NCI-H1092 (cell line): ENCODE measurements at places on chromosomes 7 and 10.

DNA sequence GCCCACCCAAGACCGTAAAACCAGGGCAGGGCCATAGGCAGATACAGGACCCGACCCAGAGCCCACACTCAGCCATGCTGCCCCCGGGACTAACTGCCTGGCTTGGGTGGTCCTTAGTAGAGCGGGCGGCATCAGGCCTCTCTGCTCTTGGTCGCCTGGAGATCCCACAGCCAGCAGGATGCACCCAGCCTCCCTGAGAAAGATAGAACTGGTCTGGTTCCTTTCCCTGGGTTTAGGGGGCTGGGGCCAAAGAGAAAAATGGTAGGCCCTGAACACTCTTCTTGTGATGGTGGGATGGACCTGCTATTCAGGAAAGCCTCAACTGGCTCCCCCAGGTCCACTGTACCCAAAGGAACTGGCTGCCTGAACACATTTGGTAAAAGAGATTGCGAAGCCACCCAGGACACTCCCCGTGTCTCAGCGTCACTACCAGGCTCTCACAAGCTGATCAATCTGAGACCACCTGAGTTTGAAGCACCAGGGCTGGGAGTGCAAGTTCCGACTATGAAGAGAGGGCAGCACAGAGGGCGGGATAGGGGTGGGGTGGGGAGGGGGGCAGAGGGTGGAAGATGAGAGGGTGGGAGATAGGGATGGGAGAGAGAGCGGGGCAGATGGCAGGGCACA lies 591.5 kb downstream of the DNAJB6 start:
- DNase-seq, result no peak

- DNase-seq, result no peak
Measured at GRCh38 chr10:28217848-28218247, 85.0 kb downstream of the MPP7 start.

DNA sequence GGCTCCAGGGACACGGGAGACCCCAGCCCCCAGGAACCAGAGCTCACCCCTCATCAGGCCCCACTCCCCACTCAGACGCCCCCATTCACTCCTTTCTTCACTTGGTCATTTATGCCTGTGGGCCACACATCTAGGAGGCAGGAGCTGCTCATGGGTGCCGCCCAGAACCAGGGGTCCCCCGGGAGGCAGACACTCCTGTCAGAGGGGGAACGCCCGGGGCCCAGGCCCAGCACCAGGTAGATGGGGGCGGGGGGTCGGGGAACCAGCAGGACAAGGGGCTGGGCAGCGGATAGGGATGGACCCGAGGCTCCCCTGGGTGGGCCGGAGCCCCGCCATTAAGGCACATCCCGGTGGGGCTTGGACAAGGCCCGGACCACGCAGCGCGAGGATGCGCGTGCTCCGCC lies 11.8 kb downstream of the CALY start:
- no peak for DNase-seq

GRCh38 chr10:34955391-34955790 lies 134.8 kb downstream of the CUL2 start:
- DNase-seq, result no peak

DNA sequence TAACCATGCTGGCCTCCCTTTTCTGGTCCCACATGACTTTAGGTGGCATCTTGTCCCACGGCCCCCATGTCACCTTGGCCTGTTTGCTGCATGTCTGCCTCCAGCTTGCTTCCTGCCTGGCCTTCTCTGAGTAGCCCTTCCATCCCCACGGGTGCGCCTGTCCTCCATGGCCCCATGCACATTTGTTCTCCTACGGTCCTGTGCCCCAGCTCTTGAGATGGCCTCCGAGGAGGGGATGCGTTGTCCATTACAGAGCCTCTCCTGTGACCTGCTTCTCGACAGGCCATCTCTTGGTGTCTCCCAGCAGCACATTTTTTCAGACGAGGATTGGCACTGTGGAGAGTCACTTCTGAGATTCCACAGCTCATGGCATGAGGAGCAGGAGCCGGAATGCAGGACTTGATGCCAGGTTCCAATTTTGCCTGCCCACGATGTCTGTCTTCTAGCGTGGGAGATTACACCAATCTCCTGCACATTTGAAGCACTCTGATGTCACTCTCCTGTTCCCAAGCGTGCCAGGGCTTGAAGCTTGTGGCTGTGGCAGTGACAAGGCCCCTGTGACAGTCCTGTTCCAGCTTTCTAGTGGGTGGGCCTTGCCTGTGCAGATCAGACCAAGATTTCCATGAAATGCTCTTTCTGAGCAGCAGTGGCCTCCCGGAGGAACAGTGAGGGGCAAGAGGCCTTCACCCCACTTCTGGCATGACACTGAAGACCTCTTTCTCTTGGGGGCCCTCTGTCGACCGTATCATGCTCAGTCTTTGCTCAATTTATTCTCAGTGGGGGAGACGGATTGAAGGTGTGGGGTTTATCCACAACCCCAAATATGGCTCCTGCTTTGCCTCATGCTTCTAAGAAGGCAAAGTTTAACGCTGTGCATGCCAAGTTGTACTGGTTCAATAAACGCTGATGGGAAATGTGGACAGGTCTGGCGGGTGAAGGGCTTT lies 13.4 kb downstream of the WDFY4 start:
- DNase-seq, result no peak

- DNase-seq, result no peak
Measured at GRCh38 chr7:46486256-46487206, 565.5 kb upstream of the IGFBP3 start.

DNA sequence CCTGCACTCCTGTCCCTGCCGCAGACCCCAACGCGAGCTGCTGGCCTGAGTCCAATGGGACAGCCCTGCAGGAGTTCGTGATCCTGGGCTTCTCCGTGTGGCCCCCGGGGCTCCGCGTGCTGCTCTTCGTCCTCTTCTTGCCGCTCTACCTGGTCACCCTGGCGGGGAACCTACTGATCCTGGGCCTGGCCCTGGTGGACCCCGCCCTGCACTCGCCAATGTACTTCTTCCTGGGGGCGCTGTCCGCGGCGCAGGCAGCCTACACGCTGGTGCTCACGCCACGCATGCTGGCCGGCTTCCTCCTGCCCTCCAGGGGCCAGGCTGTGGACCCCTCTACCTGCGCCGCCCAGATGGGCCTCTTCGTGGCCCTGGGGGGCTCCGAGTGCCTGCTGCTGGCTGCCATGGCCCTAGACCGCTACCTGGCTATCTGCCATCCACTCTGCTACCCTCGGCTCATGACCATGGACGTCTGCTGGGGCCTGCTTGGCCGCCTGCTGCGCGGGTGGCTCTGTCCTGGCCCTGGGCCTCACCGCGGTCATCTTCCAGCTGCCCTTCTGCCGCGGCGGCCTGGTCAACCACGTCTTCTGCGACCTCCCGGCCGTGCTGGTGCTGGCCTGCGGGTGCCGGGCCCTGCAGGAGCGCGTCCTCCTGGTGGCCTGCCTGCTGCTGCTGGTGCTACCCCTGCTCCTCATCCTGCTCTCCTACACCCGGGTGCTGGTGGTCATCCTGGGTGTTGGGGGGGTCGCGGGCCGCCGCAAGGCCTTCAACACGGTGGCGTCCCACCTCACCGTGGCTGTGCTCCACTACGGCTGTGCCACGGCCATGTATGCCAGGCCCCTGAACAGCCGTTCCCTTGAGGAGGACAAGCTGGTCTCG lies 71.7 kb downstream of the RBAK start:
- no peak for DNase-seq

- no peak for DNase-seq
Measured at GRCh38 chr7:26978146-26978545, 113.8 kb upstream of the SKAP2 start.
